ENCODE measurements at places on chromosomes 3 and 15. TPM values are rescaled to one million over a fixed set of nuclear protein-coding genes. Genes with fewer than 3 reads are reported as not detected.

CDCP1 gene
- total RNA-seq, result 33.5 TPM

IGSF11 gene
- not detected for total RNA-seq

DNA sequence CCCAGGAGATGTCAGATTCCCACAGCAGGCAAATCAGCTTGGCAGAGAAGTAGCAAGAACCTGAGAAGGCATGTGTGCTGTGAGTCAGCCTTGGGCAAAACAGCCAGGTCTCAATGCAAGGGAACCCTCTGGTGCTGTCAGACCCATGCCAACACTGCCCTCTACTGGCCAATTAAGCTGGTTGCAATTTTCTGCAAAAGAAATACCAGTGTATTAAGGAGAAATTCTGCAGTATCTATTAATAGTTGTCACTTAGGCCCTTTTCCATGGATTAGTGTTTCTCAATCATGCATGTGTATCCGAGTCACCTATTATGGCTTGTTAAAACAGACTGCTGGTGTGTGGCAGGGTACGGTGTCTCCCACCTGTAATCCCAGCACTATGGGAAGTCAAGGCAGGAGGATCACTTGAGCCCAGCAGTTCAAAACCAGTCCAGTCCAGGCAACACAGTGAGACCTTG, 26.2 kb downstream of the MAP4 start:
- peak; percentile 87 for DNase-seq

- no peak for DNase-seq
Observed at GRCh38 chr15:90718232-90718631, 1.1 kb downstream of the BLM start.

DNA sequence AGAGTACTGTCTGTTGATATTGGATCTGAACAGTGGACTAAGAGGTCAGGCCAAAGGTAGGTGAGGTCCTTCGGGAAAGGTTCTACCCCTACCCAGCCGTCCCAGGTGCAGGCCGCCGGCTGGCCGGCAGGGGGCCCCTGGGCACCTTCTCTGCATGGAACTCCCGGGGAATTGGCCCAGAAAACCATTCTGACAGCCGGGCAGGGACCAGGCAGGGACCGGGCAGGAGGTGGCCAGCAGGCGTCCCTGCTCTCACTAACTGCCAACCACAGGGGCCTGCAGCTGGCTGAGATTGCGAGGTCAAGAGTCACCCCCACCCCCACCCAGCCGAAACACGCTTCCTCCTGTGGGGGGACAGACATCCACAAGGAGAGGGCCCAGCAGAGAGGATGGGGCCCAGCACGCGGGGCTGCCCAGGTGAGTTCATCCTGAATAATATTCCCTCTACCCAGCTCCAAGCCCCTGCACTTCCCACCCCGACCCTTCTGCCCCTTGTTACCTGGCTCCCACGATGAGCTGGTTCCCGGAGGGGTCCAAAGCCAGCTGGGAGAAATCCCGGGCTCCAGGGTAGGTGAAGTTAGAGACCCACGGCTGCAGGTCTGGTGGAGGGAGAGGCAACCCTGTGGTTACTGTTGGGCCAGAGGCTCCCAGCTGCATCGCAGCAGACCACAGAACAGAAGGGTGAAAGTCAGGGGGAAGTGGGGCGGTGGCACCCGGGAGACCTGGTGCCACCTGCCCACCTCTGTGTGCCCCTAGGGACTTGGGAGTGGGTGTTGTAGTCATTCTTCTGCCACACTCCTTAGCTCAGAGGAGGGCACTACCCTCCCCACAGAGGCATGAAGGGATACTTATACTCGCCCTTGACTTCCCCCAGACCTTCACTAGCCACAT, 84.4 kb downstream of the SEMA5B start:
- peak; percentile 77 for DNase-seq

- peak; percentile 47 for DNase-seq
Observed at GRCh38 chr3:187014417-187014864, 84.1 kb downstream of the ST6GAL1 start.

DNA sequence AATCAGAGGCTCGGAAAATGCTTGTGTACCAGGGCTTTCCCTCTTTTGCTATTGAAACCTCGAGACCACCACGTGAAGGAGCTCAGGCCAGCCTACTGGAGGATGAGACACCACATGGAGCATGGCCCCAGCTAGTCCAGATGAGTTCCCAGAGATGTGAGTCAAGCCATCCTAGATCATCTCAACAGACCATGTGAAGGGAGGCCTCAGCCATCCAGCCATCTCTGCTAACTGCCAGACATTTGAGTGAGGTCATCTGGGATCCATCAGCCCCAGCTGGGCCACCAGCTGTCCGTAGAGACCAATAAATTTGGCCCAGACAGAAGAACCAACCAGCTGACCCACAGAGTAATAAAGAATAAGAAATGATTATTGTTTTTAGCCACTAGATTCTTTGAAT, 62.8 kb upstream of the PROK2 start:
- DNase-seq, result no peak

DNA sequence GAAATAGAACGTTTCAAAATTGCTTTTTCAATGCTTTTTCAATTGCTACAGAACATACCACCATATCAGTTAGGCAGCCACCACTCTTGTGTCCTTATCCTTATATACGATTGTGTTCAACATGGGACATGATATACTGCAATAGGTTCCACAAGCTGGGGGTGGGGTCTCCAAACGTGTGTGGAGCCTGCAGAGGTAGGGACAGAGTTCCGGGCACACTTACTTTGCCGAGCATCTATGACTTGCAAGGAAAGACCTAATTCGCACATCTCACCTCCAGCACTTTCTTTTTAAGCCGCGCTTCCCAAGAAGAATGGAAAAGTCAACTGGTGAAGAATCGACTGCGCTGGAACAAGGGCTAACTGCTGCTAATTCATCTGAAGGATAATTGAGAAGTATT, 39.6 kb upstream of the SFMBT1 start:
- DNase-seq, result no peak

DNA sequence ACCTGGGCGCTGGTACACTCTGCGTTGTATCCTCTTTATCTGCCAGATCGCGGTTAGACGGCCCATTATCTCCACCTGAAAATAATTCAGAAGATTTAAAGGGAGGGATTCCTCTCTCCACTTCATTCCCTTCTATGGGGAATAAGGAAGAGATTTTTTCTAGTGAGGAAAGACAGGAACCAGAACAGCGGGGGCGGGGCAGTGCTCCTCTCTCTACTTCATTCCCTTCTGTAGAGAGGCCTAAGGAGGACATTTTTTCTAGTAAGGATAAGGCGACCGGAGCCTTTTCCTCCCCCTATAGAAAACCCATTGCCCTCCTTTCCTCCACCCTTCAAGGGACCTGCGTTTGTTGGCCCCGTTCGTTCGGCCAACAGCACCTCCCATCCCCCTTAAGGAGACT, 8.3 kb upstream of the LIPH start:
- no peak for DNase-seq
